ENCODE measurements at places on chromosomes 3 and 15.

DNA sequence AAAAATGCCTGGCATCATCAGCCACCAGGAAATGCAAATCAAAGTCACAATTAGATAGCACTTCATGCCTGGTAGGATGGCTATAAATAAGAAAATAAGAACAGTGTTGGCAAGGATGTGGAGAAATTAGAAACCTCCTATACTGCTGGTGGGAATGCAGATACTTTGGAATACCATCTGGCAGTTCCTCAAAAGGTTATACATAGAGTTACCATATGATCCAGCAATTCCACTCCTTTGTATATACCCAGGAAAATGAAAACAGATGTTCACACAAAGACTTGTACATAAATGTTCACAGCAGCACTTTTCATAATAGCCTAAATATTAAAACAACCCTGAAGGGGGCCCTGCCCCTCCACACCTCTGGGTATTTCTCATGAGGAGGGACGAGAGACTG is 13.7 kb downstream of the ACSBG1 start:
- no peak for DNase-seq

DNA sequence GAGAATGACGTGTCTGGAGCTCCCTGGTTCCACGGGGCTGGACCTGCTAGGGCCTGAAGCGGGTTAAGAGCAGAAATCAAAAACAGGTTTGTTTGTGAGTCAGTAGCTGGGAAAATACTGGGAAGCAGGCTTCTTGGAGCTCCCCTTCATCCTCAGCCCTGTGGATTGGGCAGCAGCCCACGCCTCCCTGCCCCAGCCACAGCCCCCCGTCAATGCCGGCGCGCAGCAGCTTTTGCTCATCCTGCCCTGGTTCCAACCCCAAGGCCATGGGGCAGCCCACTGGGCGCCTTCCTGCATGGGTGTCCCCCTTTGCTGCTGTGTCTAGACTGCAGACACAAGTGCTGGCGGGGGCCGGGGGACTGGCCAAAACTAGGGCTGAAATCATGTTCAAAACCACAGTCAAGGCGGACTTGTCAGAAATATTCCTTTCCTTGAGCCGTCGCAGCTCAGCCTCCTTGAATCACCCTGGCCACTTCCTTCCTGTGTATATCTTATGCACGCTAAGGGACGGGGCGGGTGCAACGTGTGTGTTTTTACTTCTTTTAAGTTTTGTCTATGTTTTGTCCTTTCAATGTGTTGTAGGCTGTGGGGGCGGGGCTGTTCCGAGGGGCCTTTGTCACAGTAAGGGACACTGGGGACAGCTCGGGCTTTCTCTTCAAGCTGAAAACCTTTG is 108.1 kb downstream of the KLF13 start:
- peak; percentile 91 for DNase-seq

GRCh38 chr15:63490345-63491034 is 13.9 kb upstream of the USP3 start:
- no peak for DNase-seq

- peak; percentile 59 for DNase-seq
Observed at GRCh38 chr15:48367483-48367882, 36.3 kb downstream of the DUT start.

DNA sequence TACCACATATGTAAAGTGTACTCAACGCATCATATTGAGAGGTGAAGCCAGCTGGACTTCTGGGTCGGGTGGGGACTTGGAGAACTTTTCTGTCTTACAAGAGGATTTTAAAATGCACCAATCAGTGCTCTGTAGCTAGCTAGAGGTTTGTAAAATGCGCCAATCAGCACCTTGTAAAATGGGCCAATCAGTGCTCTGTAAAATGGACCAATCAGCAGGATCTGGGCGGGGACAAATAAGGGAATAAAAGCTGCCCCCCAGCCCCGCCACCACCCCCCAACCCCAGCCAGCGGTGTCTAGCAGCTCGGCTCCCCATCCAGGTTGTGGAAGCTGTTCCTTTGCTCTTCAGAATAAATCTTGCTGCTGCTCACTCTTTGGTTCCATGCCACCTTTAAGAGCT is 6.2 kb upstream of the IVD start:
- no peak for DNase-seq

GRCh38 chr3:117537949-117538348 is 828.4 kb downstream of the TUSC7 start:
- no peak for DNase-seq

Measured in cardiac muscle cell (in vitro differentiated cells and primary cell).